ENCODE measurements at places on chromosomes 12 and 14.

DNA sequence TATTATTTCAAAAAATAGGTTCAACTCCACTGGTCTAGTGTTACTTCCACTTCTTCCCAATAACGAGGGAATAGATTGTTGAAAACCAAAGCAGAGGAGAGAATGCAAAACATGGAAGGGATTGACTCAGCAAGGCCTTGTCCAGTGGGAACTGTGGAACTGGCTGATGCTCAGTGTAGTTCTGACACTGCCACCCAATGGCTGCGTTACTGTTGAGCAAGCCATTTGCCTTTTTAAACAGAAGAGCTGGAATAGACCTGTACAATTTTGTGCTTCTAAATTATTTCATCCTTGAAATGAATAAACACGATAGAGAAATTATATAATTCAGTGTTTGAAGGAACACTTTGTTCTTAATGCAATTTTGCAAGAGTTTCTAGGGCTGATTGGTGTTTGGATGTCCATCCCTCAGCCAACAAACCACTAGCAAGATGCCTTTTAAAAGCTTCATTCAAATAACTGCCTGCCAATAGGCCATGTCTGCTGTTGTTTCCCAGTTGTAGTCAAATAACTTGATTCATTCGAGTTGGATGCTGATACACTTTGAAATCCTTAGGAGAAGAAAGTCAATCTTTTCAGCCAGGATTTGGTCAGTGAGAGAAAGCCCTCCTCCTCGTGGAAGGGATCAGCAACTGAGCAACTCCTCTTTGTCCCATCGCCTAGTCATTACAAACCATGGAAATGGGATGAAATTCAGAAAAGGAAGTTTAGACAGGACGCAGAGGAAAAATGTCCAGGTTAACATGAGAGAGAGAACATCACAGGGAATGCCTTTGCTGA, 7.3 kb upstream of the MGP start:
- DNase-seq: no peak

GRCh38 chr12:27367078-27367477, 34.4 kb downstream of the BMAL2 start:
- no peak for DNase-seq

GRCh38 chr14:103699901-103700752, 15.1 kb downstream of the XRCC3 start:
- DNase-seq: no peak

DNA sequence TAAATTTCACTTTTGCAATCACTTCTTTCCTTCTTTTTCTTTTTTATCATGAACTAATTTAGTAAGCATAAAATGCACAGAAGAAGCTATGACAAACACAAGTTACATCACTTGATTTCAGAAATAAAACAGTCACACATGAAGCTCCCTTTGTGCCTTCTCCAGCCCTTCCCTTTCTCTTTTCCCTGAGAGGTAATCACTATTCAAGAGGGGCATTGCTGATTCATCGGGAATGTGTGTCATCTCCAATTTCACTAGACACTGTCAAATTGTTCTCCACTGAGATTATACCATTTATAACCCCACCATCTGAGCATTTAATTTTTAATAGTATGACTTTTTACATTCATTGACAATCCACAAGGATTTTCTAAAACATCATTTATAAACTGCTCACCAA, 91.6 kb upstream of the PTPRQ start:
- no peak for DNase-seq

- no peak for DNase-seq
These were observed 353.0 kb downstream of the CCDC91 start for GRCh38 chr12:28543021-28543890.

Measured in NCI-H1930 (cell line).